Motor neuron (in vitro differentiated cells): ENCODE measurements at places on chromosomes 16 and 17. TPM values are rescaled to one million over a fixed set of nuclear protein-coding genes. Genes with fewer than 3 reads are reported as not detected.
A peak's percentile ranks its signal among the peaks of the same experiment; 100 is the strongest.

DNA sequence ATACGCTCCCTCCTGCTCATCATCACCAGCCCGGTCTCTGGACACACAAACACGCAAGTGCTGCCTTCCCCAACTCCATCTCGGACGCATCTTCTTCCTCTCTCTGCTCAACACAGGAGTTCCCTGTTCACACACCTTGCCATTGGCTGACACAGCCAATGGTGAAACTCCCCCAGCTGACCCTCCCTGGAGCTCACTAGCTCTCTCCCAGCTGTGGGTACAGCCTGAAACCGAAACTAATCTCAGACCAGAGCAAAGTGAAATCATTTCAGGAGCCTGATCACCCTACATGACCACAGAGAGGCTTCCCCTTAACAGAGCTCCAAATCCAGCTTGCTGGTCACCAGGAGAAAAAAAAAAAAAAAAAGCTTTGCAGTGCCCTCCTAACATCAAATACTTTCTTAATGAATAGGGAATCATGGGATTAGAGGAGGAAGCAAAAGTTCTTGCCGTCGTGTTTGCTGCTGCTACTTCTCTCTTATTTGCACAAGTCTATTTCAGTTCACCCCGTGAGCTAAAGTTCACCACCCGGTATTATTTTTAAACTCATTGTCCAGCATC is 8.3 kb downstream of the CUEDC1 start:
- peak; percentile 48 for ATAC-seq

DNA sequence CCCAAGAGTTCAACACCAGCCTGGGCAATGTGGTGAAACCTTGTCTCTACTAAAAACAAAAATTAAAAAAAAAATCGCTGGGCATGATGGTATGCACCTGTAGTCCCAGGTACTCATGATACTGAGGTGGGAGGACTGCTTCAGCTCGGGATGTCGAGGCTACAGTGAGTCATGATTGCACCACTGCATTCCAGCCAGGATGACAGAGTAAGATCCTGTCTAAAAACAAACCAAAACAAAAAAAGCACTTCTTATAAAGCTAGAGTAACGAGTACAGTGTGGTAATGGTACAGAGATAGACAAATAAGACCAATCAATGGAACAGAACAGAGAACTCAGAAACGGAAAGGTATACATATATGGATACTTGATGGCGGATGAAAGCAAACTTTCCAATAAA is 4.4 kb downstream of the NSMCE1 start:
- no peak for ATAC-seq

FNDC8 gene
- total RNA-seq, result not detected in 2 replicates

DNA sequence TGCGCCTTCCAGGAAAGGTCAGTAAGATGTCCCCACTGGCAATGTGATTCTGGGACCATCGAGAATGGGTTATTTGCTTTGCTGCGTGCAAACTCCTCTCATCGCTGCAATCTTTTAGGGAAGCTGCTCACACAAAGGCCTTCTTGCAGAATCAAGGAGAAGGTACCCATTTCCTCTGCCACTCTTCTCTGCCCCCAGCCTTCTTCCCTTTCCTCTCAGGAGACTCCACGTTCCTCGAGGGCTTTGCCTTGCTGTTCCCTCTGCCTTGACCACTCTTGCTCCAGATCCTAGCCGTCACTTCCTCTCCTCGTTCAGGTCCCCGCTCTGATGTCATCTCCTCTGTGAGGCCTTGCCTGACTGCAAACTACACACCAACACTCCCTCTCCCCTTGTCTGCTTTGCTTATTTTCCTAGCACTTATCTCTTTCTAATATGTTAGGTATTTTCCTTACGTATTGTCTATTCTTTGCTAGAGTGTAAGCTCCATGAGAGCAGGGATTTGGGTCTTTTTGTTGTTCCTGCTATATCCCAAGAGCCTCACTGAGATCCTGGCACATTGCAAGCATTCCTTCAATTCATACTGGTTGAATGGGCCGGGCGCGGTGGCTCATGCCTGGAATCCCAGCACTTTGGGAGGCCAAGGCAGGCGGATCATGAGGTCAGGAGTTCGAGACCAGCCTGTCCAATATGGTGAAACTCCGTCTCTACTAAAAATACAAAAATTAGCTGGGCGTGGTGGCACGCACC is 5.3 kb upstream of the CRK start:
- ATAC-seq, result no peak

DNA sequence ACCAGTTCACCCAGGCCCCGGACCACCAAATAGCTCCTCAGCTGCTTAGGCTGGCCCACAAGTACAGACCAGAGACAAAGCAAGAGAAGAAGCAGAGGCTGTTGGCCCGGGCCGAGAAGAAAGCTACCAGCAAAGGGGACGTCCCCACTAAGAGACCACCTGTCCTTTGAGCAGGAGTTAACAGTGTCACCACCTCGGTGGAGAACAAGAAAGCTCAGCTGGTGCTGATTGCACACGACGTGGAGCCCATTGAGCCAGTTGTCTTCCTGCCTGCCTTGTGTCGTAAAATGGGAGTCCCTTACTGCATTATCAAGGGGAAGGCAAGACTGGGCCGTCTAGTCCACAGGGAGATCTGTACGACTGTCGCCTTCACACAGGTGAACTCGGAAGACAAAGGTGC is 15.4 kb downstream of the FOXF1 start:
- ATAC-seq, result no peak

CMTM1 gene
- 3.2 and 3.4 TPM in 2 replicates for total RNA-seq

DNA sequence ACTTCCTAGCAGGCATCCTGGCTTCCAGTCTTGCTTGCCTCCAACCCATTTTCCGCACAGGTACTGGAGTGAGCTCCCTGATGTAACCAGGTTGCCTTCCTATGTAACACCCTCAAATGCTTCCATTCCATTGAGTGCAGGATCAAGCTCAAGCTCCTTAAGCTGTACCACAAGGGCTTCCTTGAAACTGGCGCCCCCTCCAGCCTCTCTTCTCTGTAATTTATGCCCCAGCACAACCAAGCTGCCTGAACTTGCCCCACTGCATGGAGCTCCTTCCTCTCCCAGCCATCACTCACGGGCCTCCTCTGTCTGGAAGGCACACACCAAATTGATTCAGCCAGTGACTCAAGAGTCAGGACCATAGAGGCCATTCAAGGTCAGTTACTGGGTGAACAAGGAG is 234.8 kb upstream of the RPL38 start:
- ATAC-seq, result no peak

PIK3R6 gene
- 0.14 TPM in 1 of 2 replicates, not detected in the other for total RNA-seq

DNA sequence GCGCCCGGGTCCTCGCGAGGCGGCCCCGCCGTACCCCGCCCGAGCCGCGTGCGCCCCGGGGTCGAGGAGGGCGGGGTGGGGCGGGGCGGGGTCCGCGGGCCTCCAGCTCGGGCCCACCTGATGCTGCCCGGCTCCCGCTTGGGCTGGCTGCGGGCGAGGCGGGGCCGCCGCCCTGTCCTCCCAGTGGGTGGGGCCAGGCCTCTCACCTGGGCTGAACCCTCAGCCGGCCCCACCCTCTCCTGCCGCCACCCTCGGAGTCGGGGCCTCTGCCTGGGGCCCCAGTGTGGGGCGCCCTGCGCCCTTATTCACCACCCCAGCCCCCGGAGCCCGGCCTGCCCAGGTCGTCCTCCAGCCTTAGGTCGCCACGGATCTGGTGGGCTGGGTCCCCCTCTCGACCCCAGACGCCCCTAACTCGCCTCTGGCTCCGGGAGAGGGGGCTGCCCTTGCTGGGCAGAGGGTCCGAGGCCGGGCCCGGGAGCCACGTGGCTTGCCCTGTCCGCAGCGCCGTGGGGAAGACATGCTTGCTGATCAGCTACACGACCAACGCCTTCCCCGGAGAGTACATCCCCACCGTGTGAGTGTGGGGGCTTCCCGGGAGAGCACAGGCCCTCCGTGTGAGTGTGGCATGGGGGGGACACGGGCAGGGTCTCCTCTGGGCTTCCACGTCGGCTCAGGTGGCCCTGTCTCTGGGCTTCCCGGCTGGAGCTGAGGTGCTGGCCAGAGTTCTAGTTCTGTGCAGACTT is 578 bp downstream of the RAC3 start:
- ATAC-seq, result peak; percentile 2

GRCh38 chr16:13811834-13812233 is 108.1 kb upstream of the ERCC4 start:
- no peak for ATAC-seq

GRCh38 chr17:14156689-14157088 is 80.0 kb downstream of the CDRT15 start:
- ATAC-seq, result no peak

CHRNE gene
- 0.67 and 1.4 TPM in 2 replicates for total RNA-seq

DNA sequence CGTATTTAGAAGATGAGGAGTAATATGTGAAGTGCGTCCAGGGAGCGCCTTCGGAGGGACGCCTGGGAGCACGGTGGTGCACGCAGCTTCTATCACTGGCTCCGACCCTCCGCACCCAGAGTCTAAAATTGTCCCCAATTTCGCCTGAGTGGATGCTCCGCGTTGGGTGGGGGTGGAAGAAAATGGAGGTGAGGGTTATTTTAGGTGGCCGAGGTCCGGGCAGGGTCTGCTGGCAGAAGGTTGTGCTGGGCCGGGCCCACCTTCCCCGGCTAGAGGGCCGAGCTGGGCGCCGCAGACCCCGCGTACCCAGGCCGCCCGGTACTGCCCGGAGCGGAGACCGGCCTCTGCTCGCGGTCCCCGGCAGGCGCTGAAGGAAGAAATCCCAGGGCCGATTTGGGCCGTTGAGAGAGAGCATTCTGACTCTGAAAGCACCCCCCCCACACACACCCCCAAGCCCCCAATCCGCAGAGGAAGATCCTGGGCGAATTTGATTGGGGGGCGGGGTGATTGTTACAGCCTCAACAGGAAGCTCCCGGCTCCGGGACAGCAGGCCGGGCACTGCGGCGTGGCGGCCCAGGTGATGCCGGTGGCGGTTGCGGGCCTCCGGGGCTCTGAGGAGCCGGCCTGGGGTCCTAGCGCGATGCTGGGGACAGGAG is 3.0 kb downstream of the BAHCC1 start:
- ATAC-seq, result no peak

HSPB9 gene
- 0.21 TPM in 1 of 2 replicates, not detected in the other for total RNA-seq

GRCh38 chr16:20901436-20902112 is 1.0 kb downstream of the LYRM1 start:
- ATAC-seq, result no peak

LYRM9 gene
- 13.1 and 13.2 TPM in 2 replicates for total RNA-seq

DNA sequence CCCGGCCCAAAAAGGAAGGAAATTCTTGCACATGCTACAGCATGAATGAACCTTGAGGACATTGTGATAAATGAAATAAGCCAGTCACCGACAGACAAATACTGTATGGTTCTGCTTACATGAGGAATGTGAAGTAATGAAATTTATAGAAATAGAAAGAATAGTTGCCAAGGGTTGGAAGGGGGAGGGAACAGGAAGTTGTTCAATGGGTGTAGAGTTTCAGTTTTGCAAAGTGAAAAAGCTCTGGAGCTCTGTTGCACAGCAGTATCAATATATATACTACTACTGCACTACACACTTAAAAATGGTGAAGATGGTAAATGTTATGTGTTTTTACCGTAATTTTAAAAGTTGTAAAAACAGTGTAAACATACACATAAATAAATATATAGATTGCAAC is 43.7 kb downstream of the PKD1L3 start:
- ATAC-seq, result no peak

- ATAC-seq, result no peak
Observed at GRCh38 chr17:74326506-74326905, 480 bp downstream of the KIF19 start.

GRCh38 chr17:58254803-58255202 is 16.4 kb downstream of the LPO start:
- no peak for ATAC-seq

- no peak for ATAC-seq
Observed at GRCh38 chr16:8293413-8293812, 296.9 kb downstream of the TMEM114 start.

CHST4 gene
- 0.13 and 0.18 TPM in 2 replicates for total RNA-seq

DNA sequence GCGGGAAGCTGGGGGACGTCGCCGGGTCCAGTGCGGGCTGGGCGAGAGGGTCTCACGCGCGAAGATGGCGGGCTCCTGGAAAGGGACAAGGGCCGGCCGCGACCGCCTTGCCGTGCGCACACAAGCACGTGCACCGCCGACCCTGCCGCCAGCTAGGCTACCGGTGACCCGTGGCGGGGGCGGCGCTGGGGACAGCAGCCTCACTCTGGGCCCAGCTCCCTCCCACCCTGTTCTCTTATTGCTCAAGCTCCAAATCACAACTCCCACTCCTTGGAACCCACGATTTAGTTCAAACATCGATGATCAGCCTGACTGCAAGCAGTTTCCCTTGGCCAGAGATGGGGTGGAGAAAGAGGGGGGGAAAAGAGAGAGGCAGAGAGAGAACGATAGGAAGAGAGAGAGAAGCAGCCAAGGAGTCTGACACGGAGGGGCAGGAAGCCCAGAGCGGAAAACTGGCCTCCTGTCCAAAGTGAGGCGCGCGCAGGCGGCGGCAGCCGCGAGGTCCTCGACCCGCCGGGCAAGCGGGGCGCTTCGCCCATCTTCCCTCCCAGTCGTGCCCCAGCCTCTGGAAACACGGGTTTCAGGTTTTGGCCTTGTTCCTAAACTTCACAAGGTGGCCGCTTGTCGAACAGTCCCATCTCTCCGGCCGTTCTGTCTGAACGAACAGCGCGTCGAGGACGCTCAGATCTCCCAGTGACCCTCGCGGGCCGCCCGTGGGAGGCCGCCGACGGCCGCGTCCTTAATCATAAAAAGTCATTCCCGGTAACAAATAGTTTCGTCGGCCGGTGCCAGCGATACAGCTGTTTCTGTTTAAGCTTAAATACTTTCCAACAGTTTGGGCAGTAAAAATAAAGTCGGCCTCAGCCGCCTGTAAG is 1.7 kb upstream of the CBX8 start:
- no peak for ATAC-seq

REXO5 gene
- total RNA-seq, result 9.6 and 10.7 TPM in 2 replicates

KLHDC4 gene
- 44.4 and 49.6 TPM in 2 replicates for total RNA-seq

DNA sequence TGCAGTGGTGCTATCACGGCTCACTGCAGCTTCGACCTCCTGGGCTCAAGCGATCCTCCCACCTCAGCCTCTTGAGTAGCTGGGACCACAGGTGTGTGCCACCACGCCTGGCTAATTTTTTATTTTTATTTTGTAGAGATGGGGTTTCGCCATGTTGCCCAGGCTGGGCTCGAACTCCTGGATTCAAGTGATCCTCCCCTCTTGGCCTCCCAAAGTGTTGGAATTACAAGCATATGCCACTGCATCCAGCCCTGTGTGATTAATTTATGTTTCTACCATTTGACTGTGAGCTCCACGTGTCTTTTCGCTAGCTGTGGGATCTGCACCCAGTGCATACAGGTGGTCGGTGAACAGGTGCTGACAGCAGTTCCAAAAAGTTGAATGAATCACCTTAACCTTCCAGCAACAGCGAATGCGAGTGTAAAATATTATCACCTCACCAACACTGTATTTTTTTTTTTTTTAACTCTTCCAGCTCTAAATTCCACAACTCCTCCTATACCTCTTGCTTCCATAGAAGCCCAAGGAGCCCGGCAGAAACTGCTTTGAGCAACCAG is 484 bp upstream of the NUDT7 start:
- peak; percentile 1 for ATAC-seq

GRCh38 chr16:80664226-80664625 is 123.4 kb downstream of the DYNLRB2 start:
- no peak for ATAC-seq

DNA sequence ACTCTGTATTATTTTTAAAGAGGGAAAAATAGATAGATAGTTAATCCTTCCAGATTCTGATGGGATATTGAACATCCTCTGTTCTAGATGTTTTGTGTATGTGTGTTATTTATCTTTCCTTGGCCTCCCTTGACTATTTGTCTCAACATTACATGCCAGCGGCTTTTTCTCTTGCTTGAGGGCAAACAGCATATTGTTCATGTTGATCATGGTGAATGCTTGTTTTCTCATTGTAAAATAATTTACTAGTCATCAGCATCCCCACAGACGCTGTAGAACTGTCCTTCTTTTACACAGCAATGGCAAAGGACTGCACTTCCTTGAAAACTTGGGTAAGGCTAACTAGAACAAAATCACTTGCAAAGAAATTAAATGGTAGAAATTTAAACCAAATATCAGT is 1376.4 kb upstream of the GOT2 start:
- ATAC-seq, result no peak

- ATAC-seq, result no peak
Observed at GRCh38 chr17:12390631-12391030, 275.1 kb upstream of the MYOCD start.
